Stimulated activated CD8-positive, alpha-beta memory T cell treated with anti-CD3 and anti-CD28 coated beads, Interleukin-4, amount 100 ng/mL, for 1 hour (primary cell): ENCODE measurements at places on chromosomes 4 and X.

DNA sequence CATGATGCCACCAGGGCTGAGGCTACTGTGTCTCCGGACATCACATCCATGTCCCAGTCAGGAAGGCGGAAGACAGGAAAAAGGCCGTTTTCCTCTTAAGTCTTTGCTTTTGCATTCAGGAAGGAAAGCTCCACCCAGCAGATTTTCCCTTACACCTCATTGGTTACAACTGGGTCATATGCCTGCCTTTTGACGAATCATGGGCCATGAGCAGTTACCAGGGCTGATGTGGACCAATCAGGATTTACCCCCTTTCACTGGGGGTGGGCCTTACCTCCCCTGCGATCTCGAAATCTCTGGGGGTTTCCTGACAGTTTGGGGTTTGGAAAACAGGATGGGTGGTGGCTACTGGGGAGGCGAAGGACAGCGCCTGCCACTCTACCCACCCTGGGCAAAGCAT is 52.5 kb upstream of the GRPEL1 start:
- DNase-seq = no peak

- no peak for DNase-seq
These were observed 133.5 kb upstream of the NUDT6 start for GRCh38 chr4:123055943-123056342.

DNA sequence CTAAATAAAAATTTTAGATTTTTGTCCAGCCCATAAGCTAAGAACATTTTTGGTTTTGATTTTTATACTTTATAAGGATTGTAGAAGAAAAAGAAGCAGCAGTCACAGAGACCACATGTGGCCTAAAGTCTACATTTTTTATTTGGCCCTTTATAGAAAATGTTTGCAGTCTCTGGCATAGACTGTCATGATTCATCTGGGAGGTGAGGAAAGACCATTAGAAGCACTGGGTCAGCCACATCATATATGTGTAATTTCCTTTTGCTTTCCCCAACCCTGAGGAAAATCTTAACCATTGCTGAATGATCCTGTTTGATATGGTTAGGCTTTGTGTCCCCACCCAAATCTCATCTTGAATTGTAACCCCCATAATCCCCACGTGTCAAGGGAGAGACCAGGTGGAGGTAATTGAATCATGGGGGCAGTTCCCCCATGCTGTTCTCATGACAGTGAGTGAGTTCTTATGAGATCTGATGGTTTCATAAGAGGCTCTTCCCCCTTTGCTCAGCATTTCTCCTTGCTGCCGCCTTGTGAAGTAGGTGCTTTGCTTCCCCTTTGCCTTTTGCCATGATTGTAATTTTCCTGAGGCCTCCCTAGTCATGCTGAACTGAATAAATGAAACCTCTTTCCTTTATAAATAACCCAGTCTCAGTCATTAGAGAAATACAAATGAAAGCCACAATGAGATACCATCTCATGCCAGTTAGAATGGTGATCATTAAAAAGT is 12.1 kb upstream of the COPS4 start:
- no peak for DNase-seq

DNA sequence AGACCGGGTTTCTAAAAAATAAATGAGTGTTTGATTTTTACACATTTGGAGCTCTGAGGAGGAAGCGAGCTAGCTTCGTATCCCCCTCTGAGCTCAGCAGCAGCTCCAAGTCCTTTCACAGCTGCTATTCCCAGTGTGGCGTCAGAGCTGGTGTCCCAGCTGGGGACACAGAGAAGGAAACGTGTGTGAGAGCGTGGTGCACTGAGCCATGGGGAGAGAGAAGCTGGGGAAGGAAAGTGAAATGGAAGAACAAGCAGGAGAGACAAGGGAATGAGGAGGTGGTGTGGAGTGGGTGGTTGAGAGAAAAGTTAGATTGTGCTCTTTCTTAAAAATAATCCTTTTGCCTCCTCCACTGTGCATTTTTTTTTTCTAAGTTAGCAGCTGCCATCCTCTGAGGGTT is 79.5 kb upstream of the SLC4A4 start:
- no peak for DNase-seq

DNA sequence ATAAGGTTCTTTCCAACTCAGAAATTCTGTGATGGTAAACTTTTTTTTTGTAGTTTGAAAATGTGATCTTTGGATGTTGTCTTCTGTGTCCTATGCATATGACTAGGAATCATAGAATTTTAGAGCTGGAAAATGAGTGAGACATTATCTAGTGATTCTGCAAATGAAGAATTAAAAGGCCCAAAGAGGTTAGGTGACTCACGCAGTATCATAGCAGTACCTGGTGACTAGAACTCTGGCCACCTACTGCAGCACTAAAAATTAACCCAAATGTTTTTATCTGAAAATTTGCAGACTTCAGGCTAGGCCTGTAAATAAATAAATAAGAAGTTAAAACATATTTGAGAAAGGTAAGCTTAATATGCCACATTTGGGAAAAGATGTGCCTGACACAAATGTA is 52.8 kb downstream of the NFKB1 start:
- DNase-seq = no peak

DNA sequence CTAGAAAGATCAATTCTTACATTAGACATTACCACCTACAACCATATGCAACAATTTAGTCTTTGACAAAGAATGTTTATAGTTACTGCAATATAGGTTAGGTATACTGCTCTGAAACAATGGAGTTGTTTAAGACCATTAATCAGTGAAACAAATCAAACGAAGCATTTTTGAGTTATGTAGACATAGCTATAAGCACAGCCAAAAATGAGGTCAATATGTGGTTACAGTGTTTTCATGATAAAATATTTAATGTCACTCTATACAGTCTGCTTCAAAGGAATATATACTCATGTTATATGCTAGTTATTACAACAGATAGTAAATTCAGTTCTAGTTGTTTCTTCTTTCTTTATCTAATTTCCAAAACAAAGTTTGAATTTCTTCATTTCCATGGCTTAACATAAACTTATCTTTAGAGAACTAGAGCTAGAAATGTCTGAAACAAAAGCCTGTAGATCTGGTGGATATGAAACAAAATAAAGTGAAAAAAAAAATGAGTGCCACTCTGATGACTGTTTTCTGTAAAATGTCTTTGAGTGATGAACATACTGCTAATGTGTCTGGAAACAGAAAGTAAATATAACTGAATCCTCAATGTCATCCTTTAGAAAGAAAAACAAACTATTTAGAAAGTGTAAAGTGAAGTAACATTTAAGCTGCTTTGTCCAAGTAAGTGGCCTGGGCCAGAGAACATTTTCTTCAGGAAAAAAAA is 809.0 kb downstream of the FAT4 start:
- no peak for DNase-seq

- no peak for DNase-seq
These were observed 321.7 kb downstream of the PPP1R2C start for GRCh38 chrX:42456176-42456700.

GRCh38 chr4:121534187-121534586 is 153.4 kb upstream of the QRFPR start:
- DNase-seq = no peak

- no peak for DNase-seq
These were observed 181.8 kb downstream of the DCLK2 start for GRCh38 chr4:150259861-150260567.

- DNase-seq = no peak
These were observed 210.1 kb downstream of the FBXW7 start for GRCh38 chr4:152325831-152326230.

DNA sequence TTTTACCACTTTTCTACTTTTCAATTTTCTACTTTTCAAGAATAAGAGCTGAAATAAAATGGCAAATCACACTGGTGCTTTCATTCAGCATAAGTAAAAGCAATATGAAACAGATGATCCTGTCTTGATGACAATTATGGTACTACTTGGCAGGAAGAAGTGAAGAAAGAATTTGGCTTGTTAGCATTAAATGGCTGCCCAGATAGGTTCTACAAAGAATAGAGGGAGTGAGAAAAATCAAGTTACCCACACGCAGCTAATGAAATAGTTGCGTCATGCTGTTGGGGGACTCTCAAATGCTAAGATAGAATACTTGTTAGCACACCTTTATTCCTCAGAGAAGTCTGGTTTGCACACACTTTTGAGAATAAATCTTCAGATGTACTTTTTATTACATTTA is 12.5 kb upstream of the LCORL start:
- no peak for DNase-seq

DNA sequence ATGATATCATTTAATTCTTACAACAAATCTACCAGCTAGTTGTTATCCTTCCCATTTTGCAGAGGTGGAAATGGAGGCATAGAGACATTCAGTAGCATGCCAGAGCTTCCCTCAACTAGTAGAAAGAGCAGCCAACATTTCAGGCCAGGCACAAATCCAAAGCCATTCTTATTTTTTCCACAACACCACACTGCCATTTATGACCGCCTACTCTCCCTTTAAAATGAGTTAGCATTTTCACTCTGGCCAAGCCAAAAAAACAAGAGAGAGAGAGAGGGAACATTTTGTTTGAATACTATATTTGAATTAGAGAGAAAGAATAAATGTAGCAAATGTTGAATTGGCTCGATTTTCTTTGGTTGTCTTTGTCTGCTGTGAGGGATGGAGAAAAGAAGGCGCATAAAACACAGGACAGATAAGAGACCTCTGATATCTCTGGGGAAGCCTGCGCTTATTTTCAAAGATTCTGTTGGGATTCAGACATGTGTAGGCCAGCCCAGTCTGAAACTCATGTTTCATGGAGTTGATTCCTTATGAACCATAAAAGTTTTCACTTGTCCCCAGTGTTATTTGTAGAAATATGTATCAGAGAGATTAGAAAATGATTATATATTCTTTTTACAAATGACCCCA is 265.7 kb downstream of the RAB28 start:
- no peak for DNase-seq

DNA sequence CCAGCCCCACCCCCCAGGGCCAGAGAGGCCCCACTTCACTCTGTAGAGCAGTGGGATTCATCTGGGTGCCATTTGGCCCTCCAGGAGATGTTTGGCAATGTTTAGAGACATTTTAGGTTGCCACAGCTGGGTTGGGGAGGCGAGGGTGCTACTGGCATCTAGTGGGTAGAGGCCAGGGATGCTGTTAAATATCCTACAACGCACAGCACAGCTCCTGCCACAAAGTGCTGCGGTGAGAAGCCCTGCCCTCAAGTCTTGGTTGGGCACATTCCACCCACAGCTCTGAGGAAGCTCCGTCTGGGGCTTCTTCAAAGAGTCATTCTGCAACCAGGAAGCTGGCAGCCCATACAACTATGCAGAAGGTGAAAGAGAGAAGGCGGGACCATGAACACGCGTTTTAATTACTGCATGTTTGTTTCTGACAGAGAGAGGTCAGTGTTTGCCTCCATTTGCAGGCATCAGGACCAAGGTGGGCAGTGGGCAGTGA is 48.1 kb upstream of the FAM9C start:
- DNase-seq = no peak

- DNase-seq = no peak
These were observed 38.6 kb upstream of the CEP135 start for GRCh38 chr4:55910140-55910539.

DNA sequence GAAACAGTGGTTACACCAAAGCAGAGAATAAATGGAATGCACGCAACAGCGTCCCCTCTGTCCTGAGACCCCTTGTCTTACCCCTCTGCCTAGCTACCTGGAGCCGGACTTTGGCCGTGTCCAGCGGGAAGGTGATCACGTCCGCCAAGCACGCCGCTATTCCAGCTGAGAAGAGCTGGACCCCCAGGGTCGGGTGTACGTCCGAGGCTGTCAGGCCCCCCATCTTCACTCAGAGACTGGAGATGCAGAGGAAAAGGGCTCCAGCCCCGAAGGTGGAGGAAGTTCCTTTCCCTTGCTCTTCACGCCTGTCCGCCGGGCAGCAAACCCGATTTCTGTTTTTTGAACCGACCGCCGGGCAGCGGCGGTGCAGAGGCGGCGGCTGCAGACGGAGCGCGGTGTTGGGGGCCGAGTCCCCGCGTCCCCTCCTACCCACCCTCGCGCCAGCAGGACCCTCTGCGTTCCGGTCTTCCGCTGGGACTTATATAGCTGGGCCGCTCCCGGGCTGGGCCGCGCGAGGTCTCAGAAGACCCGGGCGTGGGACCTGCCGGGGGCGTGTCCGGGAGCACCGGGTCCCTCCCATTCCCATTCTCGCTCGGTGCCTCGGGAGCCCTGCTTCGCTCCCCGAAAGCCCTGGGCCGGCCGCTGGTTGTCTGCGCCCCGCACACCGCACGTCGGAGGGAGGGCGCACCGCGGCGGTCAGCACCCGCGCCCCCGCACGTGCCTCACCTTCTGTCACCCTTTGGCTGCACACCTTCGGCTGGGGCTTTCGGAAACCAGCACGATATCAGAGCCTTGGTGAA is at the start of gene UCP1:
UCP1 (minus strand) TSS at position 455 of the 800 bp plus-strand sequence; CDS start at position 223, 232 bp downstream.
- no peak for DNase-seq

- DNase-seq = no peak
These were observed 8.1 kb downstream of the FOXP3 start for GRCh38 chrX:49256268-49256995.

DNA sequence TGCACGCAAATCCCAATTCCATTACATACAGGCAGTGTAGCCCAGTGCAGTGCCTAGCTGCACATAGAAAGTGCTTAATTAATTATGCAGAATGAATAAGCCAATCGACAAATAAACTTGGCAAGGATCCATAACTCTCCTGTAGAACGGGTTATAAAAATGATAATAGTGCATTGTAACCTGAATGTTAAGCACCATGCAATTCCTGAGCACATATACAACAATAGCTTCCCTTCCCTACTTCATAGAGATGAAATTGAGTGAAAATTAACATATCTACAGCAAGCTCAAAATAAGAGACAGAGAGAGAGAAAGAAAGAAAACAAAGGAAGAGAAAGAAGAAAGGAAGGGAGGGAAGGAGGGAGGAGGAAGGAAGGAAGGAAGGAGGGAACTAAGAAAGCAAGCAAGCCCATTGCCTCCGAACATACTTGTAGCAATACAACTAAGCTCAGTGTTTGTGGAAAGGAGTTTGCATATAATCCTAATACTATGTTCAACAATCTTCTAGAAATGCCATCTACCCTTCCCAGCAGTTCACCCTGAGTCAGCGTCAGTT is 1074.0 kb upstream of the LCORL start:
- no peak for DNase-seq

DNA sequence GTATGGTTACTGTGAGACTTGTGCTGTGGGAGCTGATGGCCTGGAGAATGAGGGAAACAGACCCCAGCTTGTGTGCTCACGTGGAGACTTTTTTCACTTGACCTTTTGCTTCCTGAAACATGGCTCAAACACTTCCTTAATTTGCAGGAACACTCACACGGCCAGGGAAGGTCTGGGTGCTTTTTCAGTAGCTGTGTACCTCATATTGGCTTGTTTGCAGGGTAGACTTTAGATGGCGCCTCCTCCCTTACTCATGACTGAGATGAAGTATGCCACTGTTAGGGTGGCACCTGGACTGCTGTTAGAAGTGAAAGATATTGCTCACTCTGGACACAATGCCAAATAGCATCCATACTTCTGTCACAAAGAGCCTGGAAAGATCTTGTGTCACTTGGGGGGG is 75.7 kb upstream of the WDR1 start:
- DNase-seq = no peak

- DNase-seq = no peak
These were observed 175.3 kb downstream of the TSPAN5 start for GRCh38 chr4:98482847-98483806.
